ENCODE measurements at places on chromosomes 12 and 14.

DNA sequence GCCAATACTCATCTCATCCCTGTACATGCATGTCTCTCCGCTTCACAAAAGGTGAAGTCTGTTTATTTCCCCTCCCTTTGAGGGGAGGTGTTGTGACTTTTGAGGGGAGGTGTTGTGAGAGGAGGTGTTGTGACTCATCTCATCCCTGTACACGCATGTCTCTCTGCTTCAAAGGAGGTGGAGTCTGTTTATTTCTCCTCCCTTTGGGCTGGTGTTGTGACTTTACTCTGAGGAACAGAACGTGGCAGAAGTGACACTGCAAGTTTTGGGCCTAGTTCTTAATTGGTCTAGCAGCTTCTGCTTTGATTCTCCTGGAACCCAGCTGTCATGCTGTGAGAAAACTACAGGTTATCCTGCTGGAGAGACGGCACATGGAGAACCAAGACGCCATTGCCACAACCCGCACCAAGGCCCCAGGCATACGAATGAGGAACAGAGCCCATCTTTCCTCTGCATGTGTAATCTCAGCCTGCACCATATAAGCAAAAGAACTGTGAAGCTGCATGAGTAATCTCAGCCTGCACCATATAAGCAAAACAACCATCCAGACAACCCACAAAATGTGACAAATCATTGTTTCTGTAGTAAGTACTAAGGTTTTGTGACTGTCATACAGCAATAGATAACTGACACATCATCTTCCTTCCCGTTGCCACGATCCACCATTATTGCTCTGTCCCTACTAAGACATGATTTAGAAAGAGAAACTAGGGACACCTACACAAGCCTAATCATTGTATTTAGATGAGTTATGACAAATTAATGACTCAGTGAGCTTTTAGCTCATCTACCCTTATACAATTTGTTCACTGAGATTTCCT, 30.0 kb downstream of the GALNT4 start:
- no peak for DNase-seq

DNA sequence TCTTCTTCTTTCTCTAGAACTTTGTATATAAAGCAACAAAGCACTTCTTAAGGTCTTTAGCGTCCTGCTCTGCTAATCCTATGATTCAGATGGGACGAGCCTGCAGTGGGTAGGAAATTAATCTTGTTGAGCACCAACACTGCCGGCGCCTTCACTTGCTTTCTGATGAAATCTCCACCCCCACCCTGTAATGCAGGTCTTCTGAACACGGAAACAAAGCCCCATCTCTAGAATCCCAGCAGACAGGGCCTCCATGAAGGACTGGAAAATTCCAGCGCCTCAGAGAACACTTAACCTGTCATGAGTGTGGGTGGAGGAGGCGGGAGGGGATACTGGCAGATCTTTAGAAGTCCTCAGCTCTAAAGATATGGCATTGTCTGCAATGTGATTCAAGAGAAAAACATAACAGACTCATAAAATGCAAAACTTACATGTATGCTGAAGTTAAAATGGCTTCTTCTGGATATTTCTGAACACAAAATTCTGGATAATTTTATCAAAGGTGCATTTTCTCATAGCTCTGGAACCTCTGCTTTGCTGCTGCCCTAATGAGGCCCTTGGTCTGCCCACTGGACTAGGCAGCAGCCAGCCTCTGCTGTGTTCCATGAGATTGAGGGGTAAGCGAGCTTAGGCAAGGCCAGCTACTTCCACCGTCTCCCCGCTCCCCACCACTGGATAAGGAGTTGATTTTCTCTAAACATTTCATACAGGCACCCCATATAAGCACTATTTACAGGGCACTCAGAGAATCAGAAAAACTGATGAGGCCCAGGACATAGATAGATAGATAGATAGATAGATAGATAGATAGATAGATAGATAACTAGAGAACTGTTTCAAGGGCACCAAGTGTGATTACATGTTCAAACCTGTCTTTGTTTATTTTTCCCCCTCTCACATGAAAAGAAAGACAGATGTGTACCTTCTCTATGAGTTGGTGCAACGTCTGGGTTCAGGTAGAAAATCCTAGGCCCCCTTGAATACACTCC, 43.1 kb downstream of the ZFP36L1 start:
- no peak for DNase-seq

GRCh38 chr14:99930420-99931274, 134.6 kb upstream of the EVL start:
- no peak for DNase-seq

DNA sequence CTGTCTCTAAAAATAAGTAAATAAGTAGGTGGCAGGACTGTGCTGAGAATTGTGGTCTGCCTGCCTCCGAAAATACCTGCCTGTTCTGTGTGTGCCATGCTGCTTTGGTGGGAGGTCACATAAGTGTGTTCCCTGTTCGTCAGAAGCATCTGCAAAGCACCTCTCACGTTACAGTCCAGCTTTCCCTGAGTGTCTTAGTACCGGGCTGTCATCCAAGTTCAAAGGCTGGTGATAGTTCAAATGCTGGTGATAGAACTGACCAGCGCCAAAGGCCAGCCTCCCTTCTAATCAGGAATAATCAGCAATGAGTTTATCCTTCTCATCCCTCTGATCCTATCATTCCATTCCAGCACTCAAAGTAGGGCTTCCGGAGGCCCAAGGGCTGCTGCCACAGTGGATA, 5.6 kb downstream of the CABP1 start:
- no peak for DNase-seq

GRCh38 chr12:19719672-19720071, 280.4 kb downstream of the AEBP2 start:
- DNase-seq = no peak

DNA sequence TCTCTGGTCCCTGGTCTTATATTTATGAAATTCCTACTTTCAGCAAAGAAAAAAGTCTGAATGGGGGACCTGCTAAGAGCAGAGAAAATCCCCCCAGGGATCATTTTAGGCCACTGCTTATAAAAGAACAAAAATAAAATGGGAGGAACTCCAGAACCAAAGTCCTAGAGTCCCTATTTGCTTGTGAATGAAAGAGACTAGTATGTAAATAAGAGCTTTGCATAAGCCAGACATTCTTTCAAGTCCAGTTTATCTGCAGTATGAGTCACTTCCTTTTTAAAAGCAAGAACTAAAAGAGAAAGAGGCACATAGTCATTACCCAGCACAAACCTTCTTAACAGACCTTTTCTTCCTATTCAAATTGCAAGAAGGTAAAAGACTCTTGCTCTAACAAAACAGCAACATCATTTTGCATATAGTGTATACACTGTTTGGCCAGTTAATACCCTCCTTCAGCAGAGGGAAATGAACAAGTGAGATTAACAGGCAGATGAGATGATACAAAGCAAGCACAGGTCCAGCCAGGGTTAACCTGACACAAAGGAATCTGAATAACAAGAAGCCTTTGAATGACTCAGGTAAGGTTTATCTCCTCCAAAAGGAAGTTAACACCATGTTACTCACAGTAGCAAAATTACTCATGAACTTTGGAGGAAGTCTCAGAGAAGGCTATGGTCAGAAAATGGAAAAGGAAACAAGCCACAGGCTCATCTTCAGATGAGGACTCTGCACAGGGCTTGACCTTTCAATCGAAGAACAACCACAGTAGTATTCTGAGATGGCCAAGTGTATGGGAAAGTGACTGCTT, 87.3 kb downstream of the PHLDA1 start:
- peak; percentile 82 for DNase-seq

DNA sequence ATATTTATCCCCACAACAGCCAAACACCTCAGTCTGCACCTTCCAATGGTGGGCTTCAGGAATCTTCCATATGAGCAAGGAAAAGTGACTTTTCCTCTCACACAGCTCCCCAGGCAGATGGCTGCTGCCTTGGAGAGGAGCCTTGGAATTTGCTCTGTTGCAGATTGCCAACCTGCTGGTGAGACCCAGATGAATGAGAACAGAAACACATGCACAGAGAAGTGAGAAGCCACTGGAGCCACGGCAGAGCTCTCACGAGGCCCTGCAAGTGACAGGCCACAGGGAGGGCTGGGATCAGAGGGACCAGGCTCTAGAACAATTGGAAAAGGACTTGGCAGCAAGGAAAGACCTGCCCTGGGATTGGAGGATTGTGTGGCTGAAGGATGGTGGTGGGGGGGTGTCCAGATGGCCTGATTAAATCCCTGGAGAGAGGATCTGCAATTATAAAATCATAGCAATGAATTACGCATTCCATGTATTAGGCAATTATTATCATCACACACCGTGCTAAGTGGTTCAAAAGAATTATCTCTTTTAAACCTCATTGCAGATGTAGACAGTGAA, 84.9 kb upstream of the PWP1 start:
- DNase-seq = no peak

DNA sequence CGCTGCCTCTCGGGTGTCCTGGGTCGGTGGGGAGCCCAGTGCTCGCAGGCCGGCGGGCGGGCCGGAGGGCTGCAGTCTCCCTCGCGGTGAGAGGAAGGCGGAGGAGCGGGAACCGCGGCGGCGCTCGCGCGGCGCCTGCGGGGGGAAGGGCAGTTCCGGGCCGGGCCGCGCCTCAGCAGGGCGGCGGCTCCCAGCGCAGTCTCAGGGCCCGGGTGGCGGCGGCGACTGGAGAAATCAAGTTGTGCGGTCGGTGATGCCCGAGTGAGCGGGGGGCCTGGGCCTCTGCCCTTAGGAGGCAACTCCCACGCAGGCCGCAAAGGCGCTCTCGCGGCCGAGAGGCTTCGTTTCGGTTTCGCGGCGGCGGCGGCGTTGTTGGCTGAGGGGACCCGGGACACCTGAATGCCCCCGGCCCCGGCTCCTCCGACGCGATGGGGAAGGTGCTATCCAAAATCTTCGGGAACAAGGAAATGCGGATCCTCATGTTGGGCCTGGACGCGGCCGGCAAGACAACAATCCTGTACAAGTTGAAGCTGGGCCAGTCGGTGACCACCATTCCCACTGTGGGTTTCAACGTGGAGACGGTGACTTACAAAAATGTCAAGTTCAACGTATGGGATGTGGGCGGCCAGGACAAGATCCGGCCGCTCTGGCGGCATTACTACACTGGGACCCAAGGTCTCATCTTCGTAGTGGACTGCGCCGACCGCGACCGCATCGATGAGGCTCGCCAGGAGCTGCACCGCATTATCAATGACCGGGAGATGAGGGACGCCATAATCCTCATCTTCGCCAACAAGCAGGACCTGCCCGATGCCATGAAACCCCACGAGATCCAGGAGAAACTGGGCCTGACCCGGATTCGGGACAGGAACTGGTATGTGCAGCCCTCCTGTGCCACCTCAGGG, 679 bp downstream of the ARF6 start:
- no peak for DNase-seq

- no peak for DNase-seq
Measured at GRCh38 chr12:52744493-52745156, 32.5 kb downstream of the KRT76 start.

GRCh38 chr12:75905922-75906321, 125.7 kb downstream of the PHLDA1 start:
- DNase-seq = no peak

- no peak for DNase-seq
Measured at GRCh38 chr14:75495882-75496281, 26.4 kb upstream of the BATF start.

- DNase-seq = no peak
Measured at GRCh38 chr12:17076028-17076744, 470.2 kb upstream of the LMO3 start.

DNA sequence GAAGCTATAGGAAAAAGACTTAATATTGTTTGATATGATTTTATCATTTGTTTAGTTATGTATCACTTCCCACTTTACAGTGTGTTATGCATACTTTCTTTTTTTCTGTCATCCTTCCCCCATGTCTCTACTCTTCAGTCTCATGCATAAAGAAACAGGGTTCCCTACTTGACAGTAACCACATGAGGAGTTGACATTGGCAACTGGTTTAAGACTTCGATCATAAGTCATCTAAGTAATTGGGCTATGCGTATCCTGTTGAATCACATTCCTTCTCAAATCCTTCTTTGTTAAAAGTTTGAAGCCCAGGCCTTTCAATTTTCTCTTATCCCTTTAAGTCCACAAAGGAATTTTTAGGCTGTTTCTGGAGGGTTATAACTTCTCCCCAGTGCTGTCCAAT, 358.7 kb downstream of the RAD51B start:
- DNase-seq = no peak

GRCh38 chr12:67457778-67458665, 188.9 kb downstream of the CAND1 start:
- no peak for DNase-seq

- DNase-seq = no peak
Measured at GRCh38 chr14:53766106-53766505, 190.5 kb downstream of the BMP4 start.

DNA sequence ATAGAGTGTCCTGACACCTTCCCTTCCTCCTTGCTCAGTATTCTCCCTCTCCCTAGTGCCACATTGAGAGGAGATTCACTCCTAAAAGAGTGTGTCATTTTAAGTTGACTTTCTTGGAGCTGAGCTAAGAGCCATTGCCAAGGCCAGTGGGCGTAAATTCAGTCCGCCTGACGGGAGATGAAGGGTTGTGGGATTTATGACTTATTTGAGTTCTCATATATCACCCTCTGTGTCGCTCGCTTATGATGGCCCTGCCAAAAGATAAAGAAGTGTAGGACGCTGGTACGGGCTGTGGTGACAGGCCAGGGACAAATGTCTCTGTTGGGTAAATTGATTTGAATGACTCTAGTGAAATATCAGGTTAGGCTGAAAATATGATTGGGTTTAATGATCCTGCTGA, 867.4 kb downstream of the NRXN3 start:
- DNase-seq = no peak

DNA sequence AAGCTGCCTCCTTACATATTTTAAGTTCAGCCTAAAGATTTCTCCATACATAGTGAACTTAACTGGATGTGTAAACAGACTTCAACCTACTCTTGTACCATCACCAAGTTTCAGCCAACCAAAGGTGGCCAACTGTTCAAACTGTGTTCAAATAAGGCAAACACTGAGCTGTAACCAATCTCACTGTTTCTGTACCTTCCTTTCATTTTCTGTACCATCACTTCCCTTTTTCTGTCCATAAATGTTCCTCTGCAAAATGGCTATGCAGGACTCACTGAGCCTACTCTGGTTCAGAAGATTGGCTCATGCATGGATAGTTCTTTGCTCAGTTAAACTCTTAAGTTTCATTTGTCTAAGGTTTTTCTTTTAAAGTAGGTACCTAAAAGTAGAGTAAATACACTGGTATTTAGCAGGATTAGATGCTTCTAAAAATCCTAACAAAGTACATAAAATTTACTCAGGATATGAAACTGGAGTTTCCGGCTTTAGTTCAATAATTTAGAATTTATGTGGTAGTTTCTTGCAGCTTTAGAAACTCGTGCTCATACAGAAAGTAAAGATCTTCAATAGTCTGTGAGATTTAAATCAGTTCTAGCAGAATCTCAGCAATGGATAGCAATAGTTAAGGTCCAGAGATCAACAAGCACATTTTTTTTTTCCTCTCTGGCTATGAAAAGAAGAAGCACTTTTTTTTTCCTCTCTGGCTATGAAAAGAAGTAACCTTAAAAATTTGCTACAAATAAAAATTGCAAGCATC, 282.0 kb upstream of the PPFIA2 start:
- DNase-seq = no peak

- no peak for DNase-seq
Measured at GRCh38 chr12:105921872-105922669, 216.7 kb downstream of the NUAK1 start.

DNA sequence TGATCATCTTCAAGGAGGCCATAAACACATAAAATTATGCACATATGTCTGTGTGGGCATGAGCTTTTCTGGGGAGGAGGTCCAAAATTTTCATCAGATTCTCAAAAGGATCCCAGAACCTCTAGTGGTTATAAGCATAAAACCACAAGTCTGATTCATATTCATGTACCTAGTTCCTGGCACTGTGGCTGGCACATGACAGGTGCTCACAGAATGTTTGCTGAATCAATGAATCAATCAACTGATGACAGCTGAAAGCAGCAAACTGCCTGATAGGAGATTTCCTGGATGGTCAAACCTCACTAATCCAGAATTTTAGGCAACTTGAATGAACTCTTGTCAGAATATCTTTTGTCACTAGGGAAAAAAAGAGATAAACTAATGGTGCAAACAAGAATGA, 13.5 kb upstream of the CMKLR1 start:
- no peak for DNase-seq

Data from AG04449 (cell line).